ENCODE measurements at places on chromosomes 11 and 22.

GRCh38 chr11:19715373-19715772, 2.7 kb downstream of the NAV2 start:
- DNase-seq, result no peak

- no peak for DNase-seq
These were observed 3.5 kb downstream of the FIBIN start for GRCh38 chr11:26997378-26997777.

GRCh38 chr11:2701230-2701629, 1.4 kb upstream of the KCNQ1OT1 start:
- no peak for DNase-seq

DNA sequence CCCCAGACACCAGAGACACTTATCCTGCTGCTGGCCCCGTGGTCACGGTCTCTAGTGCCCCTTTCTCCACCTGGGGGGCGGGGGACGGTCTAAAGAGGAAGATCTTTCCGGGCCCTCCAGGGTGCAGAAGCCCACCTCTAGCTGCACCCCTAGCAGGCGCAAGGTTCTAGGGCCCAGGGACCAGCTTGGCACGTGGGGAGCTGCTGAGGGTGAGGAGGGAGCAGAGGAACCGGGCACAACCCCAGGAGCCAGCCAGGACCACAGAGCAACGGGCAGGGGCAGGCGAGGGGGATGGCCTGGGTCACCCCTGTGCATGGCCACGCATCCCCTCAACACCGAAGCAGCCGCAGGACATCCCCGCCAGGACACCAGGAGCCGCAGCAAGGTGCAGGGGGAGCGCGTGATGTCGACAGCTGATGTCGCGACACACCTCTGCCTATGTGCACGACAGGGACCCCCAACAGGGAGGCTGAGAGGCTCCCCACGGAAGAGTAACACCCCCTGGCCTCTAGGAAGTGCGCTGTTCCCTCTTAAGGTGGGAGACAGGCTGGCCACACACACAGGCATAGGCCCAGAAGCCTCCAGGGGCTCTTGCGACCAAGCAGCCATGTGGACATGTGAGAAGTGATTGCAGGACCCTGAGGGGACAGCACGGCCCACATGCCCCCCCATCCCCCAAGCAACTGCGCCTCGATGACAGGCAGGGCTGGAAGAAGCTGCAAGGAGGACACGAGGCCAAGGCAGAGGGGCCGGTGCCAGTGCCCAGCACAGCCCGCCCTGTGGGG, 5.1 kb downstream of the LRFN4 start:
- no peak for DNase-seq

GRCh38 chr22:40813912-40814315, 5.2 kb downstream of the SLC25A17 start:
- no peak for DNase-seq

DNA sequence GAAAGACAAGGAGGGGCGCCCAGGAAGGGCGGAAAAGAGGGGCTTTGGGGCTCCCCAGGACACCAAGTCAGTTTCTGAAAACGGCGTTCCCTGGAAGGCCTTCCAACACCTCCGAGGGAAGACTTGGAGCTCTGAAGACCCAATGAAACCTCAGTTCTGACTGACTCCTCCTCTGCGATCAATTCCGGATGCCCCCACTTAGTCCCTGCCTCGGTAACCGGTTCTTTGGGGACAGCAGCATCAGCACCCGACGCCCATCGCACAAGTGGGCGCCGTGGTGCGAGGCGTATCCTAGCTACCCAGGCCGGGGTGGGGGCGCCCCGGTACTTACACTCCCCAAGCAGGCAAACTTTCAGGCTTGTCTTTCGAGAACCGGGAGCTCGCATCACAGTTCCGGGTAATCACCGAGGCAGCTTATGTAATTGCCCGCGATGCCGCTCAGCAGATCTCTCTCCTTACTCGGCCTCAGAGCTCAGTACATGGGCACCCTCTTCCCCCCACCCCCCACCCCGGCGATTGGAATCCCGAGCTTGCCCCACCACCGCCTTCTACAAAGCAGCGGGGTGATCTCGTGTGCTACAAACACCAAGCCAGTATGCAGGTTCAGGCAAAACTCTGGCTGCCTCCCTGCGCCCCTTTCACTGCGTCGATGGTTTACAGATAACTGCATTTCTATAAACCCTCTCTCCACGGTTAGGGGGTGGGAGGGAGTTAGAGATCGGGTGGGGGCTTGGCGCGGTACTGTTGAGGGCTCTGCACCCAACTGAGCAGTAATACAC, 2.0 kb downstream of the TENM4 start:
- no peak for DNase-seq

- DNase-seq, result no peak
These were observed 586 bp downstream of the LRP5 start for GRCh38 chr11:68312780-68313573.

DNA sequence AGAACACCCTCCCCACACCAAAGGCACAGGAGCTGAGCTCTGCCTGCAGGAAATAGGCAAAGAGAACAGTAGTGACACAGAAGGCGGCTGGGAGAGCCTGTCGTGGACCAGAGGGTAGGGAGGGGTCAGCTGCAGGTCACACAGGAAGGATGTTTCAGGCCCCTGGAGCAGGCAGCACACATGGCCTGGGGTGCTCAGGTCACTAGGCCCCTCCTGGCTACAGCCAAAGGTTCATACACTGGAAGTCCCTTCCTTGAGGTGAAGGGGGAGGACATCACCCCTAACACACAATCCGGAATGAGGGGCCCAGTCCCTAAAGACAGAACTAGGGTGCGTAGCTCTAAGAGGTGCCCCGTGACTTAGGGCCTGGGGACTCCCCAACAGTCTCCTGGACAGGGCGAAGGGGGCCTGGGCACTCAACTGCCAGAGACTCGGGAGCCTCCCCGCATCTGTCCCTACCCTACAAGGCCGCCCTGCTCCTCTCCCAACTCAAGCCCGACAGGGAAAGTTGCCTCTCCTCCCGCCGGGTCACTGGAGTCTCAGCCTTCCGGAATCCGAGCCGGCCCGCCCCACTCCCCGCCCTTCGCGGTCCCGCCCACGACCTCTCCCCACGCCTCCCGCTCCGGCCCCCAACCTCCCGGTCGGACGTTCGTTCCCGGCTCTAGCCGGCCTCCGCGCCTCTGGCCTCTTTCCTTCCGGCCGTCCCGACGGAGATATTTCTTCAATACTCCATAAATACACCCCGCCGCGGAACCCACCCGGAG, at the start of gene CYB5R2:
Gene CYB5R2, minus strand, starts transcription at position 541 of the 764 bp plus-strand sequence. CDS start 675 bp downstream, outside the sequence.
- DNase-seq, result no peak

GRCh38 chr11:13354335-13354734, 76.7 kb downstream of the BMAL1 start:
- DNase-seq, result no peak

GRCh38 chr22:20128902-20129746, 2.5 kb upstream of the ZDHHC8 start:
- DNase-seq, result peak; percentile 68

DNA sequence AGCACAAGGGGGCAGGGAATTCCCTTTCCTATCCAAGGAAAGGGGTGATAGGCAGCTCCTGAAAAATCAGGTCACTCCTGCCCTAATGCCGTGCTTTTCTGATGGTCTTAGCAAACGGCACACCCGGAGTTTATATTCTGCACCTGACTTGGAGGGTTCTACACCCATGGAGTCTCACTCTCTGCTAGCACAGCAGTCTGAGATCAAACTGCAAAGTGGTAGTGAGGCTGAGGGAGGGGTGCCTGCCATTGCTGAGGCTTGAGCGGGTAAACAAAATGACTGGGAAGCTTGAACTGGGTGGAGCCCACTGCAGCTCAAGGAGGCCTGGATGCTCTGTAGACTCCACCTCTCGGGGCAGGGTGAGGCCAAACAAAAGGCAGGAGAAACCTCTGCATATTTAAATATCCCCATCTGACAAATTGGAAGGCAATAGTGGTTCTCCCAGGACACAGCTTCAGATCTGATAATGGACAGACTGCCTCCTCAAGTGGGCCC, 194.7 kb downstream of the OR4A47 start:
- DNase-seq, result no peak

GRCh38 chr11:97732011-97732632, 1288.6 kb upstream of the CNTN5 start:
- no peak for DNase-seq

DNA sequence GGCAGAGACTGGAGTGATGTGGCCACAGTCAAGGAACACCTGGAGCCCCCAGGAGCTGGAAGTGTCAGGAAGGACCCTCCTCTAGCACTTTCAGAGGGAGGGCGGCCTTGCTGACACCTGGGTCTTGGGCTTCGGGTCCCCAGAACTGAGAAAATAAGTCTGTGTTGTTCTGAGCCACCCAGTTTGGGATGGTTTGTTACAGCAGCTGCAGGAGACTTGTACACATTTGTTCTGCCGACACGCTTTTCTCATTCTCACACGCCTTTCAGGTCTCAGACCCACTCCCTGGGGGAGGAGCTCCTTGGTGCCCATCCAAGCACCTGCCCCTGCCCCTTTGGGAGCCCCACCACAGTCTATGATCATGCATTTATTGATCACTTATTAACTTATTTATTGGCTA, 47.2 kb upstream of the SMIM38 start:
- no peak for DNase-seq

GRCh38 chr11:34149786-34150185, 44.4 kb downstream of the NAT10 start:
- peak; percentile 56 for DNase-seq

- DNase-seq, result no peak
These were observed 252.8 kb upstream of the PLET1 start for GRCh38 chr11:112513417-112513816.

GRCh38 chr11:39965701-39966100, 1493.8 kb downstream of the LRRC4C start:
- DNase-seq, result no peak

- DNase-seq, result no peak
These were observed 8.8 kb downstream of the POU2F3 start for GRCh38 chr11:120248551-120249278.

- no peak for DNase-seq
These were observed 531.7 kb downstream of the BRD1 start for GRCh38 chr22:49295851-49296560.

DNA sequence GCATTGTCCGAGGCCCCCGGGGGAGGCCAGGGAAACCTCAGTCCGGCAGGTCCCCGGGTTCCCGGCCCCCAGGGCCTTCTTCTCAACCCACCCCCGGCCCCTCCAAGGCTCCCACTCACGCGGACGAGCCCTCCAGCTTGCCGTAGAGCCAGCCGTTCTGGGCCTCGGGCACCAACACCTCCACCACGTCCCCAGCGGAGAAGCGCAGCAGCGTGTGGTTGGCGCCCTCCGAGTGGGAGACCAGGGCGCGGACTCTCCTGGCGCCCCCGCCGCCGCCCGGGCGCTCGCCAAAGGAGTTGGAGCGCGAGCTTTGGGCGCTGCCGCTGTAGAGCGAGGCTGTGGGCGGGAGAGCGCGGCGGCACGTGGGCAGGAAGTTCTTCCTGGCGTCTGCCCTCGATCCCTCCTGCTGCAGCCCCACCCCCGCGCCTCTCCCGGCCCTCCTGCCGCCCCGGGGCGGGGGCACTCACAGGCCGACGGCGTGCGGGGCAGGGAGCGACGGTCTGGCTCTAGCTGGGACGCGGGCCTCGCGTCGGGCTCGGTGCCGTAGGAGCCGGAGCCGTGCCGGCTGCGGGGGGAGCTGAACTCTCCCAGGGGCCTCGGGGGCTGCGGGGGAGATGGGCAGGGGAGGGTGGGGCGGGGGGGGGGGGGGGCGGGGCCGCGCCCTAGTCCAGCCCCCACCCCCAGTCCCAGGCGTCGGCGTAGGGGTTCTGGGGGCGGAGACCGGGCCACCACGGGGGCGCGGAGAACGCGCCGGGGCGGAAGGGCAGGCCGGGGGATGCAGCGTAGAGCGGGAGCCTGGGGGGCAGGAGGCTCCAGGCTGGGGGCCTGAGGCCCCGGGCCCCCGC, 4.9 kb upstream of the SLC16A8 start:
- no peak for DNase-seq

- DNase-seq, result peak; percentile 55
These were observed 75.1 kb downstream of the KIRREL3 start for GRCh38 chr11:126925321-126926093.

DNA sequence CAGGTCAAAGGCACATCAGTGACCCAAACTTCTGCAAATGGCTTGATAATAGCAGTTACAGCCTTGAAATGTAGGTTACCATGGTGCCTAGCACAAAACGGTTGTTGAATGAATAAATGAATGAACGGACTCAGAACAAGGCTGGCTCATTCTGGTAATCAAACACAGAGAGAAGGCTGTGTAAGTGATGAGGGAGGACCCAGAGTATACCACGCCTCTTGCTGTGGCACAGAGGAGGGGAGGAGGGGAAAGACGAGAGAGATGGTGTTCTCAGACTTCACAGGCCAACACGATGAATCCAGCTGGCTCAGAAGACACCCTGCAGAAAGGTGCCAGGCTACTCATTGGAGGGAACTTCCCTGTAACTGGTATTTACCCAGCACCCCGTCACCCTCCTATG, 38.3 kb downstream of the PC start:
- no peak for DNase-seq

Data from WERI-Rb-1 (cell line).